GM03348 (cell line): ENCODE measurements at places on chromosomes 6 and 20.

DNA sequence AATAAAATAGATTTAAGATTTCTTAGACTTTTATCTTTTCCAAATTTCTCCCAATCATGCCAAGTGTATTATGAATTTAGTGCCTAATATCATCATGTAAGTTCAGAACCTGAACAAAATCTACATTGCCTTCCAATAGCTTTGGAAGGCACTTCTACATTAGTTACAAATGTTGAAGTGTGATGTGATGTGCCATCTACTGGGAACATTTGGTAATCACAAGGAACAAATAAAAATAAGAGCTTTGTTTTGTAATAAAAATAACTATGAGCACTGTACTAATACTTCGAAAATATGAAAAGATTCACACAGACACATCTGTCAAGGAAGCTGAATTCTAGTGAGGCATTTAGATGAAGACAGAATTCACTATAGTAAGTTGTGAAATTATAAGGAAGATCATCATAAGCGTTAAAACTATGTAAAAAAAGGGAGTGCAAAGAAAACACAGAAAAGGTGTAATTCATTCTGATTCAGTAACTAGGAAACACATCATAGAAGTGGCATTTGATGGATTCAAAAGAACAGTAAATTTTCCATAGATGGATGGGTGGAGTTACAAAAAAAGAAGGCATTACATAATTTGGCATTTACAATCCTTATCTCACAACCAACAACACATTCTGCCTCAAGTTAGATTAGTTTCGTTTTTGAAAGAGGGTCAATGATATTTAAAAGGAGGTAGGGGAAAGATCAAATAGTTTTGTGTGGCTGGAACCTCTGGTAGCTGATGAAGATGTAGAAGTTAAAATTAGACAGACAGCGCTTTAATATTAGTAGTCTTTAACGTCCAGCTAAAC is 161.0 kb downstream of the ASCC3 start:
- peak; percentile 30 for DNase-seq

- DNase-seq = peak; percentile 85
Measured at GRCh38 chr6:138572167-138572875, 73.0 kb upstream of the NHSL1 start.

DNA sequence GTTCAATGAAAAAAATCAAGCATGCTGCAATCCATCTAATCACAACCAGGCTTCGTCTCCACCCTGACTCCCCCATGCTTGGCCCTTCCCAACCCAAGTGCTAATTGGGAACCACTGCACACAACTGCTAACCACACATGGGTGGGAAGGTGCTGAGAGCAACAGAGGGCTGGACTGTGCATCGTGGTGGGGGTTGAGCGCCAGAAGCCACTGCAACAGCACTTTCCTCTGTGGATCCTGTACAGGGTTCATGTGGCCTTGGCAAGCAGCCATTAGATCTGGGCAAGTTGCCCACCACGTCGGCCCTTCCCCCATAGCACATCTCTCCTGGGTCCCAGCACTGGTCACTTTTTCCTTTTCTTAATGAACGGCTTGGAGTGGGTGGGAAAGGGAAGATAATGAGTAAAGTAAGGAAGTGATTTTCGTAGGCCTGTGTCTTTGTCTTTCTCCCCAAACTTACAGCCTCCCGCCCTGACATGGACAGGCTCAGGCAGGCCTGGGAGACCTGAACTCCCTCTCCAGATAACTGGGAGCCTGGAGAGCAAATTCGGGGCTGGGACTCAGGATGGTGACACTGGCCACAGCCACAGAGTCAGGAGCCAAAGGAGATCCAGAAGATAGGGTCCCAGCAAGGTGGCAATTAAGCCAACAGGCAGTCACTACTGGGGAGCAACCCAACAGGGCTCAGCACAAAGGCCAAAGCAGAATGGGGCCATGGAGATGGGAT is 34.4 kb upstream of the MRPS10 start:
- peak; percentile 74 for DNase-seq

- DNase-seq = no peak
Measured at GRCh38 chr6:157283330-157283898, 39.9 kb downstream of the TMEM242 start.

- DNase-seq = peak; percentile 32
Measured at GRCh38 chr20:32332614-32333013, 25.5 kb upstream of the ASXL1 start.

GRCh38 chr6:40583709-40584108 is 3.5 kb downstream of the LRFN2 start:
- no peak for DNase-seq

DNA sequence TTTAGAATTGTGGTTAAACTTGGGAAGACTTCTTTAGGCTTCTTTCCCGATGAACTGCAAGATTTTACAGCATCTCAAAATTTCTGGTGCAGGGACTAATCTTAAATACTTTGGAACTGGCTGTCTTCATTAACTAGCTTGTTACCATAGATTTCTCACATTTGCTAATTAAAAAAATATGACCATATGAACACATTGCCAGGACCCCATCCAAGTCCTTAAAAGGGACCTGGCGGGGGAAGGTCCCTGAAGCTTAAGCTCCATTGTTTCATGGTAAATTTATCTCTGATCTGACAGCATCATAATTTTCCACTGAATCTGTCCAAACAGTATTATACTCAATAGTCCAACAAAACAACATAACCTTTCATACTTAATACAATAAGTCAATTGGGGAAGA is 517.8 kb upstream of the FLRT3 start:
- no peak for DNase-seq

- no peak for DNase-seq
Measured at GRCh38 chr6:122322824-122323223, 76.6 kb upstream of the HSF2 start.

DNA sequence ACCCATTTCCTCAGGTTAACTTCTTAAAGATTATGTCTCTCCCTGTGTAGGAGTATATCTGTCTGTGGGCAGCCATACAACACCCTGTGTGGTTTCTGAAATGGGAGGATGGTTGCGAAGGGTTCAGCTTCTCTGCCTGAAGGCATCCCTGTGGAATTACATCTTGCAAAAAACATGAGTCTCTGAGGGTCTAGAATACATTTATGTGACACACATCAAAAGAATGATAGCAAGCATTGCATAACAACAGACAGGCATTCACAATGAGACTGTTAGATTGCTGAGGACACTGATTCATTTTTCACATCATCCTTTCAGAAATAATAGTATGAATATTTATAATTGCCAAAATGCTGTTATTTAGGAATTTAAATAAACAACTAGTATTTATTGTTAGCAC is 670.9 kb downstream of the HTR1B start:
- peak; percentile 9 for DNase-seq

- peak; percentile 20 for DNase-seq
Measured at GRCh38 chr6:8177721-8178120, 75.4 kb upstream of the EEF1E1 start.

DNA sequence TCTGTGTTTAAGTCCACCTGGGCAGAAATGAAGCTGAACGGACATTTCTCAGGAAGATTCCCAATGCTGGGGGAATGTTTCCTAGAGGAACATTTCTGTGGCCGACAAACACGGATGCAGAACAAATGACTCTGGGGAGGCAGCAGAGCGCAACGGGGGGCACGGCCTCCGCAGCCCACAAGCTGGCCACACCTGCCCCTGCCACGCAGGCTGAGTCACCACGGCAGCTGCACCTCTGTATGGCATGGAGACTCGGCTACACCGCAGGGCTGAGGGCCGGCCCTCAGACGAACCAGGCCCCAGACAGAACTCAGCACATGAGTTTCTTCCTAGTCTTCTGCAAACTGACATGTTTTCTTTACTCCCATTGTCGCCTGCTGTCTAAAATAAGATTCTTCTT is 10.0 kb upstream of the PRR18 start:
- DNase-seq = no peak

GRCh38 chr20:63626424-63627128 is at the start of gene GMEB2:
GMEB2 (minus strand) TSS chr20:63627101; CDS start chr20:63619397, 7,704 bp downstream.
- DNase-seq = peak; percentile 92

DNA sequence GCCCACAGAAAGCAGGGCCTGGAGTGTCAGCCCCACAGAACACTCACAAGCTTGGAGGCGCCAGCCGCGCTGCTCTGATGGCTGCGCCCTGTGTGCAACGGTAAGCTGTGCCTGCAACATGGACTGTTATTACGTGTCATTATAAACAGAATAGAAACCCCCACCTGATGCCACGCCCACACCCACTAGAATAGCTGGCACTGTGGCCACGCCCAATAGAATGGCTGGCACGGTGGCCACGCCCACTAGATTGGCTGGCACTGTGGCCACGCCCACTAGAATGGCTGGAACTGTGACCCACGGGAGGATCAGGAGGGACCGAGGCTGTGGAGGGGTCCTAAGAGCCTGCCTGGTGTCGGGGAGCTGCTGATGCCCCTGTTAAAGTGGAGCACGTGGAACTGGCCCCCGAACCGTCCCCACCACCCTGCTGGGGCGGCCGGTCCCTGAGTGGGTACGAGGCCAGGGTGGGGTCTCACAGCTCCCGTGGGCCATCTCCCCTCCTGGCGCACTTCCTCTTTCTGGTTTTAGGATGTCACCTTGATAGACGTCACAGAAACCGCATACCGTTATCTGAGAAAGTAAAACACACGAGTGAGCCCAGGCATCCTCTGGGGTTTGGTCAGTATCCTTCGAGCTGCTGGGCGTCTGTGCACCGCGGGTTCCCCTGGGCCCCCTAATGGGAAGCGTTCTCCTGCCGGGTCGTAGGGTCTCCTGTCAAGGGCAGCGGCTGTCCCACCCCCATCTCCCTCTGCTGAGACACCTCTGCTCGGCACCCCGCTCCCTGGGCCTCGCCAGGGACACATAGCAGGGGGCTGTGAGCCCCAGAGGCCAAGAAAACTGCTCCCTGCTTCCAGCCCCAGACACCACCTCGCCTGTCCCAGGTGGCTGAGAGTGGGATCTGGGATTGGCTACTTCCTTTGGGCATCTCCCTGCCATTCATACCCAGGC is 25.4 kb downstream of the SLC17A9 start:
- DNase-seq = no peak

- no peak for DNase-seq
Measured at GRCh38 chr6:138957903-138958302, 30.1 kb downstream of the REPS1 start.

- DNase-seq = peak; percentile 42
Measured at GRCh38 chr6:33375143-33375671, 16.4 kb upstream of the KIFC1 start.

- no peak for DNase-seq
Measured at GRCh38 chr6:104885518-104886043, 25.9 kb upstream of the HACE1 start.

DNA sequence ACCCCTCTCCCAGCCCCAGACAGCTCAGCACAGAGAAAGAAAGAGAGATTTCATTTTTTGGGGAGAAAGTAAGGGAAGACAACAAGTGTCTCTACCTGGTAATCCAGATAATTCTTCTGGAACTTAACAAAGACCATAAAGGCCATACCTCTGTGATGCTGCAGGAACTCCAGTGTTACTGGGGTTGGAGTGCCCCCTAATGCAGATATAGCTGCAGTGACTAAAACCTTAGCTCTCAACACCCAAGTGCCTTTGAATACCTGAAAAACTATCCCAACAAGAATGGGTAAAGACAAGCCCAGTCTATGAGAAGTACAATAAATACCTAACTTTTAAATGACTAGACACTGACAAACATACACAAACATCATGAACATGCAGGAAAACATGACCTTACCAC is 365.3 kb upstream of the PTCHD4 start:
- no peak for DNase-seq

GRCh38 chr20:15854911-15855310 is 718.3 kb downstream of the KIF16B start:
- no peak for DNase-seq

DNA sequence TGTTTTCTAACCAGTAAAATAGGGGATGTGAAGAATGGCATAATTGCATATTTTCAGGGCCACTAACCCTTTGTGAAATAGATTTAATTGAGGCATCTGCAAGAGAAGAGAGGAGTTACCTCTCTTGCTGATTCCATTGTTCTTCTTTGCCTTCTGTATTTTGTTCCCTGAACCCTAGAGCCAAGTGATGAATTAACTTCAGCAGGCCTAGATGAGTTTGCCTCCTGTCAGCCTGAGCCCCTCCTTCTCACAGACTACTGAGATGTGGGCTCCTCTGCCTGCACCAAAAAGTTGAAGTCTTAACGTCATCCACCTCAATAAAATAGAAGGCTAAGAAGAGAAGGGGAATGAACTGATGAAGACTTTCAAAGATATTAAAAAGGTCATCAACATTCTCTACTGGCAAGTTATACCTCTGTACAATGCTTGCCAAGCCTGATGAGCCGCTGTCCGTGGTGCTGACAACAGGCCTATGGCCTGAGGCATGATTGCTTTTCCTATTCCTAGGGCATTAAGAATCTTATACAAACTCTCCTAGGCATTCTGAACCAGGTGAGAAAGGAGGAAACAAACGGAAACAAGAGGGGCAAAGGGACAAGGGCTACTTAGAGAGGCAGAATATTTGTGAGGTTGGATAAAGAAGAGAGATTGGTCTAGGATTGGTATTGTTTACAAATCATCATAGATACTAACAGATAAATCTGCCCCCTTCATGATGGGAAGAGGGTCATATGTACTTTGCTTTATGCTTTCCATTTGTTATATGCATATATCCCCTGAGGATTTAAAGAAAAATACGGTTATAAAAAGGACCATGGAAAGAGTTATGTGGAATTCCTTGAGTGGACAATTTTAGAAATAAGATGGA is 46.8 kb downstream of the CD24 start:
- DNase-seq = peak; percentile 26

DNA sequence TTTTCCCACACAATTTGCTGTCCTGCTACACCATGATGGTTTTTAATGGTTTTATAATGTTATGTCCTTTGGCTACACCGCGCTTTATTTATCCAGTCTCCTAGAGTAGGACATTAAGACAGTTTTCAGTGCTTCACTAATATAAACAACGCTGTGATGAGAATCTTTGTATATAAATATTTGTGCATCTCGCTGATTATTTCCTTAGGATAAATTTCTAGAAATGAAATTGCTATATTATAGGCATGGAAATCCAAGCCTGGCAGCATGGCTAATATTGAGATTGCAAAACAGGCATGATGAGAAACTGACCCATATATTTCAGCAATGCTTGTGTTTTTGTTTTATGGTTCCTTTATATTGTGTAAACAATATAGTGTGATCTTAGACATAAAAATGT is 81.4 kb upstream of the ATXN1 start:
- no peak for DNase-seq

- no peak for DNase-seq
Measured at GRCh38 chr20:8706961-8707700, 361.8 kb upstream of the PLCB4 start.

GRCh38 chr6:118509009-118509617 is 39.0 kb upstream of the PLN start:
- DNase-seq = peak; percentile 36

DNA sequence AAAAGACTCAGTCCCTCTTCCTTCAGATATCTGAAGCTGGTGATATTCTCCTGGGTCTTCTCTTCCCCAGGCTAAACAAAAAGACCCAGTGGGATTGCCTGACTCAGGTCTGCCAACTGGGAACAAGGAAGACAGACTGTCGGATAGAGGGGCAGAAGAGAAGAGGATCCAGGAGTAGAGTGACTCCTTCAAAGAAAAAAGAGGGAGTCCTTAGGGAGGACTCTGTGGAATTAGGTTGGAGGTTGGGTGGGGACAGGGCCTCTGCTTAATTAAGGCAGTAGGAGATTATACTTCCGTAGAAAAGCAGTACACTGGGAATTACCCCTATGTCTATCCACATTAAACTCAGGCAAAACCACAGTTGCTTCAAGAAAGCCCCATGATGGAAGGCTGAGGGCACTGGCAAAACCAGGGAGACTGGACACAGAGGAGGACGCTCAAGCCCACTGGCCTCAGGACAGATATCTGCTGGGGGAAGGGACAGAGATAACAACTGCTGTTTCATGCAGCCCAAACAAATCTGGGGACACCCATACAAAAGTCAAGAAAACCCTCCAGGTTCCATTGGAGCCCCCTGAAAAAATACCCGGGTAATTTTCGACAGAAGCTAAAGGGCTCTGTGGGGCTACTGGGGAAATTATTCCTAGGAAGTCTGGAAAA is 5.7 kb downstream of the BCL2L1 start:
- DNase-seq = no peak
